Occipital lobe (tissue), 3 donors: ENCODE measurements at places on chromosomes 7 and 10. TPM values are rescaled to one million over a fixed set of nuclear protein-coding genes. Genes with fewer than 3 reads are reported as not detected.

ZCCHC24 gene
- total RNA-seq: 6.2 TPM

CXCL12 gene
- 19.0 TPM for total RNA-seq

SPDYE6 gene
- 0.16 TPM for total RNA-seq

TSPAN14 gene
- 35.7 TPM for total RNA-seq

C10orf53 gene
- total RNA-seq: not detected

MEOX2 gene
- total RNA-seq: 0.16 TPM

KCNIP2 gene
- total RNA-seq: 6.9 TPM

WDR86 gene
- total RNA-seq: 50.2 TPM

EPHB4 gene
- 8.4 TPM for total RNA-seq

HTR5A gene
- total RNA-seq: 0.62 TPM

CASD1 gene
- total RNA-seq: 93.4 TPM

NKX2-3 gene
- not detected for total RNA-seq

SYT15 gene
- 0.47 TPM for total RNA-seq

BET1 gene
- total RNA-seq: 30.1 TPM

- no peak for DNase-seq
Observed at GRCh38 chr7:22269963-22270362, 87.0 kb downstream of the RAPGEF5 start.

DNA sequence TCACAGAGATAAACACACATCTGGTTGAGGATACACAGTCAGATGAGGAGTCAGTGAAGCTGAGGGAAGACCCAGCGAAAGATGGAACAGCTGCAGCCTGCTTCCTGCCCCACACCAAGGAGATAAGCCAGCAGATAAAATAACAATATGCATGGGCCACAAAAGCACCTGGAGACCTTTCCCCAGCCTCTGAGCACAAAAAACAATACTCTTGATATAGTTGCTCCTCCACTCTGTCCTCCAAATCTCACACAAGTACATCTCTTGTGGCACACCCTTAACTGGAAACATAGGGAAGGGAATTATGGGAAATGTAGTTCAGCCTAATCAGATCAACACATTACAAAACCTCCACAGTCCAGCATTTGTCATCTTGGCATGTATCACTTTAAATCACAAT lies 9.7 kb upstream of the FHIP2A start:
- DNase-seq: no peak

- DNase-seq: no peak
Observed at GRCh38 chr10:60807499-60807898, 29.2 kb downstream of the CDK1 start.

- no peak for DNase-seq
Observed at GRCh38 chr7:4207011-4207410, 475.1 kb upstream of the FOXK1 start.

DNA sequence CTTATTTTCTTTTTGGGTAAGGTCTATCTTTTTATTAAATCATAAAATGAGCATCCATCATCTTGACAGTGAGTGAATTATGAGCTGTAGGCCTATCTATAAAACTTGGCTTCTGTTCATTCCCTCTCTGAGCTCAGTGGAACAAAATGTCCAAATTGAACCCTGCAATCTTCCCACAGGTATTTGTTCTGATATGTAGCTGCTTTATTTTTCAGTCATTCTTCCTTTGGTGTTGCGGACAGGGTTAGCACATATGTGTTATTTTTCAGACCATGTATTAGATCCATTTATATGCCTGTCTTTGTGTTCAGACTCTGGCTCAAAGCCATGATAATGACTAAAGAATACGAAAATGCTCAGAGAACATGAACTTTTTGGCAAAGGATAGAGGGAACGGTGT lies 201.6 kb upstream of the KIAA1217 start:
- no peak for DNase-seq

- DNase-seq: peak; percentile 36
Observed at GRCh38 chr7:74032191-74032490, 4.2 kb downstream of the ELN start.

DNA sequence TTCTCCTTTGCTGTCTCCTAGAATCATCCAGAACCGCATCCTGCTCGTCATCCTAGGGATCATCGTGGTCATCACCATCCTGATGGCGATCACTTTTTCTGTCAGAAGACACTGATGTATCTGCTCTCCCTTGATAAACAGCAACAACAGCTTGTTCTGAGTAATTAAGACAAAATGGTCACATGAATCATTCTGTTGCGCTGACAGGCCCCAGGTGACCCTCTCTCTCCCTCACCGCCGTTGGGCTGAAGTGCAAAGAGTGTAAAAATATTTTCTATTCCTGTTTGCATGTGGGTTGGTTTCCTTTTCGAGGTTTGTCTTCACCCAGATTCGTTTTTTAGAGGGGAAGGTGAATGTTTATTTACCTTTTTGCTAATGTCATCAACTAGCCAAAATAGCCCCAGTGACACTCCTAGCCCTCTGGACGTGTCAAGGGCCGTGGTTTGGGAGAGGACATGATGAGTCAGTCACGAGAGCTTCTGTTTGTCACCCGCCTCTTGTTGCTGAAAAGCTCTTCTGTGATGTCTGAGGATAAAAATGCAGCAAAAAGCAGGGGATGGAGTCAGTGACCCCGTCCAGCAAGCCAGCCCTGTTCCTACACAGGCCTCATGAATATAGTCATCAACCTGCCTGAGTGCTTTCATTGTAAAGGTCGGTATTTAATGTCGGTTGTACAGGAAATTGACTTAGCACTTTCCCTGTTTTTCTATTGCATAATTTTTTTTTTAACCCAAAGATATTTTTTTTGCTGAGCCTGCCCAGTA lies 134.6 kb upstream of the TCF7L2 start:
- no peak for DNase-seq

DNA sequence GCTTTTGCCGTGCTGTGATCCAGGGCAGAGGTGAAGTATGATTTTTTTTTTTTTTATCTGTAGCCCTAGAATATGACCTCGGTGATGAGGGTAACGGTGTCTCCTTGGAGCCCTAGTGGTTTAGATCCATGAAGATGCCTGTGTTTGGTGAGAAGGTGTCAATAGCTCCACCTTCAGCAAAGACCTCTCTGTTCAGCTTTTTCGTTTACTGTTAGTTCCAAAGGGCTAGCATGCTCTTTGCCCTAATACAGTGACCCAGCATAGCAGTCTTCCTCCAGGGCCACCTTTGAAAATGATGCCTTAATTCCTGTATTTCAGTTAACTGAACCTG lies 746 bp upstream of the MRPS16 start:
- no peak for DNase-seq

DNA sequence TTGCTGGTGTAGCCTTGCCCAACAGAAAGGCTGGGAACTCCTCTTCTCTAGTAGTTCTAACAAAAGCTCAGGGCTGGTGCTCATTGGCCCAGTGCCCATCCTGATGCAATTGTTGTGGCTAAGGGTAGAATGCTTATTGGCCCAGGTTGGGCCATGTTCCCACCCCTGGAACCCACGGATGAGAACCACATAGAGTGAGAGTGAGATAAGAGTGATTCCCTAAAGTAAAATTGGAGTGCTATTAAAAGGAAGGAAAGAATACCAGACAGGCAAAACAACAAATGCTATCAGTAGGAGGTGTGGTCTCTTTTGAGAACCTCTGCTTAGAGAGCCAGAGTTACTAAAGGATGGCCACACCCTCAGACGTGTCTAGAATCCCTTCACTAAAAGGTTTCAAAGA lies 49.2 kb downstream of the LGI1 start:
- no peak for DNase-seq

DNA sequence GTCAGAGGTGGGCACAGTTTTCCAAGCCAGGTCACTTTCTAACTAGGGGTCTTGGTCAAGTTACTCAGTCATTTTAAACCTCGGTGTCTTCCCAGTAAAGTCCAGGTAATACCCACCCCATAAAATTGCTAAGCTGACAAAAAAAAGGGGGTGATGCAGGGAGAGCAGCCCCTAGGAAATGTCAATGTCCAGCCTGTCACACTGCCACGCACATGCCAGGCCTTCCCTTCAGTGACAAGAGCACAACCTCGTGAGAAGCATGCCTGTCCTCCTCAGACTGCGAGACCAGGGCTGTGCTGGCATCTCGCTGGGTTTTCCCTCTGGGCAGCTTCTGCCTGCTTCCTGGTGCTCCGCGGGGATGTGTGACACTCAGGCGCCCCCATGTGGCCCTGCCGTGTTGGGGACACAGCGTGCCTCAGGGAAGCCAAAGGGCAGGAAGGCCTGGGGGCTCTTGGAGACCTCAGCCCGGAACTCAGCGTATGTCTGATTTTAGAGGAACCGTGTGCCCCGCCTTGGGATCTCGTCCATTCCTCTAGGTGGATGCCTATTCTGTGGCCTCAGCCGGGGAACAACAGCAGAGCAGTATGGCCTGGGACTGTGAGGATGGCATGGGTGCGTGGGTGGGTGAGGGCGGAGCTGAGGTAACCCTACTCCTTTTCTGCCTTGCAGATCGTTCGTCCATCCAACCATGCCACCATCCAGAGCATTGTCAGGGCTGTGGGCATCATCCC lies 10.2 kb upstream of the GDF2 start:
- DNase-seq: peak; percentile 68

DNA sequence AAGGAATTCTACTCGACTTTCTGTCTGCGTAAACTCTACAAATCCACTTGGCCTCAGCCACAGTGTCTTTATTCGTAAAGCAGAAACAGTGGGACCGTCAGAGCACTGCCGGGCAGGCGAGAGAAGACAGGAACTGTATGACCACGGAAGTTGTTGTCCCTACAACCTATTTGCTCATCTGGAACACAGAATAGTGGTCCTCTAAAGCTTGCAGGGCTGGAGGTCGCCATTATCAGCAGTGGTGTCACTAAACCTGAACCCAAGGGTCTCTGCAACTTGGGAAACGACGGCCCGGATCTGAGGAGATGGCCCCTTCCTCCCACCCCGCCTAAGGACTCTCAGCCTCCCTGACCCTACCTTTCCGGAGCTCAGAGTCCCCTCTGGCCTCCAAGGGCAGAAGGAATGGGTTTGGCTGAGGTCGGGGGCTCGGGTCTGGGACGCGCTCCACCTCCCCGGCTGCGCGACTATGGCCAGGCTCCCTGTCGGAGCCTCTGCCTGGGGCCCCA lies 442 bp downstream of the STYXL1 start:
- DNase-seq: no peak

GRCh38 chr7:148084138-148084537 lies 506.4 kb upstream of the C7orf33 start:
- DNase-seq: peak; percentile 61

- DNase-seq: no peak
Observed at GRCh38 chr10:21334891-21335696, 190.4 kb downstream of the SKIDA1 start.

- peak; percentile 71 for DNase-seq
Observed at GRCh38 chr10:79148452-79149344, 79.9 kb downstream of the ZMIZ1 start.

DNA sequence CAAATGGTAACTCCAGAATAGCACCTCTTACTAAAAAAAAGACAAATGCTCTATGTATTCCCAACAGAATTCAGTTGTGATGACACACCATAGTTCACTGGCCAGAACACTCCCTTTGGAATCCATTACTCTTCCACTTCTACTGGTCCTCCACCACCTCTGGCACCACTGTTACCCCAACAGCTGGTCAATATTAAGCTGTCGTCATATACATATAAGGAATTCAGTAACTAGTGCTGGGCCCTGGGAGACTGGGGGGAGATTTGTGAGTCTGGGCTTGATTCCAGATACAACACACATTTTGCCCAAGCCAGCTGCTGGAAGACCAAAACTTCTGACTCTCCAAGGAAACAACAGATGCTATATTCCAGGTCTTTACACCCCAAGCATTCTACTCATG lies 26.0 kb upstream of the ITGA8 start:
- DNase-seq: no peak

DNA sequence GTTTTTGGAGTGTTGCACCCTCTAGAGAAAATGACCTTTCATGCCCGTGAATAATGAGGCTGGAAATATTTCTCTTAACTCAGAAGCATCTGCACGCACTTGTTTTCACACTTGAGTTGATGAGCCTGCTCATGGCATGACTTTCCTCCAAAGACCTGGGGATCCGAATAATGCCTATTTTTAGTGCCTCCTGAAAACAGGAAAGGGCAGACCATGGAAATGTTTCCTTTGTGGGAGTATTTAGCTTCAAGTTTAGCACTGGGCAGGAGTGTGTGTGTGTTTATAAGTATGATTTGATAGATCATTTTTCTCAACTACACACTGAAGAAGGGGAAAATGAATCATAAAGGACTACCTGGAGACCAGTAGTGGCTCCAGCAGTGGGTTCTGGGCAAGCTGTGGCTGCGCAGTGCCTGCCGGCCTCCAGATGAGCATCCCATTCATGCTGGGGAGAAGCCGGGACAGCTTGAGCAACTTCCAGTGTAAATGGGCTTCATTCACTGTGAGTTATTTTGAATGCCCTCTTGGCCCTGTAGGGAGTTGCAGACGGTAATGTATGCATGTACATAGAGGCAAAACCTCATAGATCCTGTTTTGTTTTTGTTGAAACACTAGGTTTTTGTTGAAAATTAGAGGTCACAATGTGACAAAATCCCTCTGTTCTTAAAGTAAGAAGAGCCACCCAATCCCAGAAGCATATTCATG lies 117.8 kb upstream of the INSYN2A start:
- no peak for DNase-seq

DNA sequence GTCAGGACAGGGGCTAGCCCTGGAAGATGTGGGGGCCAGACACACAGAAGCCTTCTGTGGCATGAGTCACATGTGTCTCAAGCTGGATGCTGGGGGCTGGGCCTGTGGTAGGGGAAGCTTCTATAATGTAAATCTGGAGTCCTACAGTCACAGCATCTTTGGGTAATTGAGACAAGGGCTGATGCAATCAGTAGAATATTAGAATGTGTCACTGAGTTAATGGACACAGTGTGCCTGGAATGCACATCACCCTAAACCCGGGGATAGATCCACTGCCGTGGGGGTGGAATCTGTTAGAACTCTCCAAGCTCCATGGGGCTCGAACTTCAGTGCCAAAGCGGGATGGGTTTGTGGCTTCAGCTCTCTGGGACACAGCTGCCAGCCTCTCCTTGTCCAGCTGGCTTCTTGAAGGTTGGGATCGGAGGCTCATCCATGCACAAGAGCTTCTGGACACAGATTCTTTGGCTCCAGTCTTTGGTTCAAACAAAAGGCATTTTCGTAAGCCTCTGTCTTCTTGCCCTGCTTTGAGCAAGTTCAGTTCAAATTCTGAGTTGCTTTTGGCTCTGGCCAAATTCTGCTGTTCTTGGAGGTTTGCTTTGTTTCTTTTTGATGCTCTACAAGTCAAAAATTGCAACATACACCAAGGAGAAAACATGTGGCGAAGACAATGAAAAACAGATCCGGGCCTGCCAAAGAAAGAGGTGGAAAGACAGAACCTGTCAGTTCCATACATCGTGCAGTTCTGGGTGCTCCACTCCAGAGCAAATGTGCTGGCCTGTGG lies 194.8 kb upstream of the ZNF32 start:
- DNase-seq: no peak

- no peak for DNase-seq
Observed at GRCh38 chr10:69071610-69072009, 16.3 kb upstream of the SRGN start.
